ENCODE measurements at places on chromosomes 11 and 22.

GRCh38 chr11:105937331-105937730 is 84.7 kb downstream of the MSANTD4 start:
- DNase-seq, result no peak

- DNase-seq, result no peak
Measured at GRCh38 chr22:40678493-40679248, 613 bp upstream of the MCHR1 start.

DNA sequence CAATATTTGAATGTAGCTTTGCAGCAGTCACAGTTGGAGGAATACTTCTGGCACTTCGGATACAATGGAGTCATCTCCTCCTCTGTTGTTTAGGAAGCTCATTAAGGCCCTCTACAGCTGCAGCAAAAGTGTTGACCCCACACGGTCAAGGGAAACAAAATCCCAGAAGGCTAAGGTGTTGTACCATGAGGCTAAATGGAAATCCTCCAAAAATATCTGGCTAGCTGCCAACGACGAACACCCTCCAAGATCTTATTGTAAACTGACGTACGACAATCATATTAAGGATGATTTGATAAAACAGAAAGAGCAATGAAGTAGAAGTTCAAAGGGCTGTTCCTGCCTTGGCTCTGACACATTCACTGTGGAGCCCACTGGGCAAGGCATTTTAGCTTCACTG is 4.0 kb downstream of the POGLUT3 start:
- no peak for DNase-seq

GRCh38 chr11:95193541-95193940 is 37.5 kb downstream of the SESN3 start:
- no peak for DNase-seq

GRCh38 chr11:13691286-13691899 is 22.9 kb downstream of the FAR1 start:
- DNase-seq, result no peak

DNA sequence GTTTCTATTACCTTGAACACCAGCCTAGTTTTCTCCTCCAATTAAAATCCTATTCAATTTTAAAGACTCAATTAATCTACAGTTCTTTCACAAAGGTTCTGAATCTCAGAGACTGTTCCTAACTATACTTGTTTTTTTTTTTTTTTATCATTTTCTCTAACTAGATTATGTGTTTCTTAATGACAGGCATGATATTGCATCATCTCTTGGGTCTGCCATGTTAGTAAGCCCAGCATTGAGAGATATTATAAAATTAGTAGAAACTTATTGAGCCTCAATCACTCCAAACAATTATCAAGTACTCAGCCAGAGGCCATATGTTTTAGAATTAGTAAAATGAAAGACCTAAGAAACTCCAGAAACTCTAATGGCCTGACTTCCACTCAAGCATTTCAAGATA is 28.1 kb upstream of the SLC5A12 start:
- DNase-seq, result no peak

DNA sequence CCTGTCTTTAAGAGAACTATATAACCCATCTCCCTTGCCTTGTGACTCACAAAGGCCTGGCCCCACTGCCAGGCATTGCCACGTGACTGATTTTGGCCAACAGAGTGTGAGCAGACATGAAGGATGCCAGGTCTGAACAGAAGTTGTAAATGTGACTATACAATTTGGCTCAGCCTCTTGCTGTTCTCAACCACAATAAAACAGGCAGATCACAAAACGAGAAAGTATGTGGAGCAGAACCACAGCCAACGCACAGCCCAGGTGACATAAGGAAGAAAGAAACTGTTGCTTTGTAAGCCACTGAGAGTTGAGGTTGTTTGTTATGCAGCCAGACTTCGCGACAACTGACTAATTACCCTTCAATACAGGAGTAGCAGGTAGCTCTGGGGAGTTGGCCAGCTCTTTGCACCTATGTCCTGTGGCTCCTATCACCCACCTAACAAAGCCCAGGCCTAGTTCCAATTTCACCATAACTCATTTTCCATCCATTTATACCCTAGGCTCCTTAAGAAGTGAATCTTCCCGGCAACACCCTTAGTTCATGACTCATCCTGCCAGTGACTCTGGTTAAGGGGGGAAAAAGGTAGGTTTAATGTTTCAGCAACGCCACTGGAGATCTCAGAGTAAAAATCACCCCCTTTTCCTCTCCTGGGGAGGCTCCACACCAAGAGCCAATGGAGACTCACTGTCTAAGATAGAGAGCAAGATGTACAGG is 53.7 kb downstream of the GALNT18 start:
- no peak for DNase-seq
